ENCODE measurements at places on chromosomes 5 and 9.

DNA sequence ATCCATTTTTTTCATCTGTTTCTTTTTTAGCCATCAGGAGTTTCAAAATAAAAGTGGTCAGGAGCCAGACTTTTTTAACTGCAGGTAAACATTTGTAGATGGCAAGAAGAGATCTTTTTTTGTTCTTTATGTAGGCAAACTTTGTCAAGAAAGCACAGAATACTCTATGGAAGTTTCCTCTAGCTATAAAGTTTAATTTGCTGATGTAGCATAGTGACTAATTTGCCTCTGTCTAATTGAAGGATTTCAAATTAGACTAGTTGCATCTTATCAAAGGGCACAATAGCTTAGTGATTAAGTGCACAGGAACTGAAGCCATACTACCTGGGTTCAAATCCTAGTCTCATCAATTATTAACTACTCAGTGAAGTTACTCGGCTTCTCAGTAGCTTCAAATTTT is 22.0 kb downstream of the FGF10 start:
- no peak for DNase-seq

DNA sequence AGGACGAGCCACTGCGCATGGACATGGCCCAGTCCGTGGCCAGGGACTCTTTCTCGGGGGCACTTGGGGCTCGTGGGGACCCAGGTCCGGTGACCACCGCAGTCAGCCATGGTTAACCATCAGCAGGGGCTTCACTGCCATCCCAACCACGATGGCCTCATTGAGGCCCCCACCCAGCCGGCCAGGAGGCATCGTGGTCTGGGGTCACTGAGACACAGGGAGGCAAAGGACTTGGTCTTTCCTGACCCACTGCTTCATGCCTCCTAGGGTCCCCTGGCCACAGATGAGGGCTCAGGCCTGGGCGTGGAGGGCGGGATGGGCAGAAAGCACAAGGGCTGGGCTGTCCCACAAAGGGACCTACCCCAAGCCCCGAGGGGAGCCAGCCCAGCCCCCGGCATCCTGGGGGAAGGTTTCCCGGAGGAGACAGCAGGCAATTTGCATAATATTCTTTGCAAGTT is 6.6 kb downstream of the NACC2 start:
- no peak for DNase-seq

- DNase-seq: no peak
Measured at GRCh38 chr5:115807654-115808052, 8.8 kb downstream of the CDO1 start.

- DNase-seq: peak; percentile 27
Measured at GRCh38 chr9:14437354-14438231, 123.7 kb upstream of the NFIB start.

DNA sequence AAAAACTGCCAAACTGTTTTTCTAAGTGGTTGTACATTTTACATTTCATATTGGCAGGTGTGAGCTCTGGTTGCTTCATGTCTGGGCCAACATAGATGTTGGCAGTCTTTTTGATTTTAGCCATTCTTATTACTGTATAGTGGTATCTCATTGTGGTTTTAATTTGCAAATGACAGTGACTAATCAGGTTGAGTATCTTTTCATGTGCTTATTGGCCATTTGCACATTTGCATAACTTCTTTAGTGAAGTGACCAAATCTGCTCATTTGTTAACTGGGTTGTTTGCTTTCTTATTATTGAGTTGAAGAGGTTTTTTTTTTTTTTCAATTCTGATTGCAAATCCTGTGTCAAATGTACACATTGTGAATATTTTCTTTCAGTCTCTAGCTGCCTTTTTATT is 36.9 kb upstream of the MSX2 start:
- no peak for DNase-seq

- DNase-seq: no peak
Measured at GRCh38 chr9:134033516-134034214, 8.4 kb downstream of the BRD3OS start.

- no peak for DNase-seq
Measured at GRCh38 chr9:93217706-93218105, 33.8 kb downstream of the WNK2 start.

- no peak for DNase-seq
Measured at GRCh38 chr5:102613661-102614060, 114.9 kb upstream of the SLCO6A1 start.

DNA sequence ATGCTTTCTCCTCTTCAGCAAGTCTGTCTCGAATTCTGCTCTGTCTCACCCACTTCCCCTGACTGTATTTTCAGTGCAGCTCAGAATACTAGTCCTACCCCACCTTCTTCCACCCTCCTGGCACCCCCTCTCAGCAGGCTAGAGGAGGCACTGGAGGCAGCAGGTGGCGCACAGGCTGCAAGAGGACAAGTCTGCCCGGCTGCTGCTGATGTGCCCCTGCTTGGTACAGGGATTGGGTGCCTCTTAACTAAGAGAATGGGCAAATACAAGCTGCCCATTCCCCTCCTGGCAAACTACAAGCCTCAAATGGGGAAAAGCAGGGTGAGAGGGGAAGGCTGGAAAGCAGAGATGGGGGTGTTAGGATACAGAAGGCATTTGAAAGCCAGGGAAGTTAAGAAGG is 5.1 kb downstream of the TLN1 start:
- DNase-seq: no peak

- no peak for DNase-seq
Measured at GRCh38 chr9:99018653-99019052, 74.9 kb downstream of the COL15A1 start.

GRCh38 chr9:106019702-106020101 is 325.4 kb downstream of the TMEM38B start:
- no peak for DNase-seq

- no peak for DNase-seq
Measured at GRCh38 chr9:108664309-108665255, 191.2 kb downstream of the ACTL7B start.

- no peak for DNase-seq
Measured at GRCh38 chr9:113468716-113469448, 5.4 kb downstream of the RGS3 start.

All from uterus (tissue), 4 donors.